ENCODE measurements at places on chromosomes 12 and 14. TPM values are rescaled to one million over a fixed set of nuclear protein-coding genes. Genes with fewer than 3 reads are reported as not detected.
A peak's percentile ranks its signal among the peaks of the same experiment; 100 is the strongest.

DNA sequence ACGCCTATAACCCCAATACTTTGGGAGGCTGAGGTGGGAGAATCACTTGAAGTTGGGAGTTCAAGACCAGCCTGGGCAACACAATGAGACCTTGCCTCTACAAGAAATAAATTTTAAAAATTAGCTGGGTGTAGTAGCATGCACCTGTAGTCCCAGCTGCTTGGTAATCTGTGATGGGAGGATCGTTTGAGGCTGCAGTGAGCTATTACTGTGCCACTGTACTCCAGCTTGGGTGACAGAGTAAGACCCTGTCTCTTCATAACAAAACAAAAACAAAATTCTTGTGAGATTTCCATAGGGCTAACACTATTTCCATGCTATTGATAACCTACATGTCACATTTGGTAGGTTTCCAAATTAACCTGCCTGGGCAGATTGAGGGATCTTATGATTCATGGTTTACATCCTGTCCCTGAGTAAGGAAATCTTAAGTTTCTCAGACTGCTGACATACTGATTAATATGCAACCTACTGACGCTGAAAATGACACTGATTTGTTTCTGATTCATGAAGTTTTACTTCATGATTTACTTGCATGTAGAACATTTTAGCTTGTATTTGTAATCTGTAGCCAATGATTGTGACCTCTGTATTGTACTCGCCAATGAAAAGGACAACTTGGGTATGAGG is 15.9 kb downstream of the ATP6V1D start:
- no peak for DNase-seq

DNA sequence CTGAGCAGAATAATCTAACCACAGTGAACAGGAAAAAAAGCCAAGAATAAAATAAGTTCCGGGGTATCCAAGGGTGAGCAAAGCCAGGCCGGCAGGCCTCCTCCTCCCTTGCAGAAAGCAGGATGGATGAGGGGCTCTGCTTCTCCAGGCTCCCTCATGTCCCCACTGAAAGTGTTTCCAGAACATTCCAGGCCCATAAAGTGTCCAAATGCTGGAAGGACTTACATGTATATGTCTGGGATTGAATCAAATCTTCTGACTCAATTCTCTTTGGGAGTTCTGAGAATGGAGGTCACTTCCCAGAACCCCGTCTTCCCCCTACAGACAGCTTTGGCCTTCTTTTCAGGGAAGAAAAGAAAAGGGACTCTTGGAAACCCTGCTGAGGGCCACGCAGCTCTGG is 25.0 kb upstream of the BDKRB1 start:
- no peak for DNase-seq

DNA sequence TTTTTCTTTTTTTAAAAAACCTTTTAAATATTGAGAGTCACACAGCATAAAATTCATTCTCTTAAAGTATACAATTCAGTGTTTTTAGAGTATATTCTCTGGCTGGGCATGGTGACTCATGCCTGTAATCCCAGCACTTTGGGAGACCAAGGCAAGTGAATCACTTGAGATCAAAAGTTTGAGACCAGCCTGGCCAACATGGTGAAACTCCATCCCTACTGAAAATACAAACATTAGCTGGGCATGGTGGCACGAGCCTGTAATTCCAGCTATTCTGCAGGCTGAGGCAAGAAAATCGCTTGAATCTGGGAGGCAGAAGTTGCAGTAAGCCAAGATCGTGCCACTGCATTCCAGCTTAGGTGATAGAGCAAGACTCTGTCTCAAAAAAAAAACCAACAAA is 68.4 kb upstream of the BCAT1 start:
- DNase-seq: no peak

DNA sequence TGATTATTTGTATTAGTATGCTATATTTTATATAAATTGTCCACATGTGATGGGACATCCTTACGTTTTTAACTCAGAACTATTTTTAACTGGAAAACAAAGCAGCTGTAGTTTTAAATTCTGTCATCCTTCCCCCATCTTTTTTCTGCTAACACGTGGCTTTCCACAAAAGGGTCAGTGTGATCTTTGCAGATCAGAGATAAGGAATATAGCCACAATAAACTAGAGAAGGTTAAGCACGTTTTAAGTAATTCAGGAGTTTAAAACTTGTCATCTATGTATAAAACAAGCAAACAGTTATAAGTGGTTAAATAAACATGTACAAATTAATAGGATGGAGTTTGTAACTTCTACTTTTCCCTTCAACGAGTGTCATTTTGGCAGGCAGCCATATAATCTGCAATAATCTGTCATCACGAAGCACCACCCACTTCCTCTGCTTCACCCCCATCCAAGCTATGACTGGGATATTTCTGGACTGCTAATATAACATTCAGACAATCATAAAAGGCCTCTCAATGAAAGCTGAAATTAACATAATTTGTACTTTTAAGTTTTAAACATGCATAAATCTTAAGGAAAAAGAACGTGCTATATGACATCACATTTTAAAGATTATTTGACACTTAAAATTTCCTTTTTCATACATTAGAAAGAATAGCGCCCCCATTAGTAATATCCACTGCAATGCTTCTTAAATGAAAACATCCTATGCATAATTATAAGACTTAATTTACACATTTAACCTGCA is 15.3 kb downstream of the TAOK3 start:
- peak; percentile 92 for DNase-seq

ERBB3 gene
- under 0.01 TPM for total RNA-seq

CALCOCO1 gene
- total RNA-seq: 77.8 TPM

All from lung microvascular endothelial cell (primary cell).